Nucleus accumbens (tissue), 56 donors: ENCODE measurements at places on chromosomes 12 and 14.

GRCh38 chr14:27145170-27145569, 547.3 kb upstream of the NOVA1 start:
- no peak for DNase-seq

DNA sequence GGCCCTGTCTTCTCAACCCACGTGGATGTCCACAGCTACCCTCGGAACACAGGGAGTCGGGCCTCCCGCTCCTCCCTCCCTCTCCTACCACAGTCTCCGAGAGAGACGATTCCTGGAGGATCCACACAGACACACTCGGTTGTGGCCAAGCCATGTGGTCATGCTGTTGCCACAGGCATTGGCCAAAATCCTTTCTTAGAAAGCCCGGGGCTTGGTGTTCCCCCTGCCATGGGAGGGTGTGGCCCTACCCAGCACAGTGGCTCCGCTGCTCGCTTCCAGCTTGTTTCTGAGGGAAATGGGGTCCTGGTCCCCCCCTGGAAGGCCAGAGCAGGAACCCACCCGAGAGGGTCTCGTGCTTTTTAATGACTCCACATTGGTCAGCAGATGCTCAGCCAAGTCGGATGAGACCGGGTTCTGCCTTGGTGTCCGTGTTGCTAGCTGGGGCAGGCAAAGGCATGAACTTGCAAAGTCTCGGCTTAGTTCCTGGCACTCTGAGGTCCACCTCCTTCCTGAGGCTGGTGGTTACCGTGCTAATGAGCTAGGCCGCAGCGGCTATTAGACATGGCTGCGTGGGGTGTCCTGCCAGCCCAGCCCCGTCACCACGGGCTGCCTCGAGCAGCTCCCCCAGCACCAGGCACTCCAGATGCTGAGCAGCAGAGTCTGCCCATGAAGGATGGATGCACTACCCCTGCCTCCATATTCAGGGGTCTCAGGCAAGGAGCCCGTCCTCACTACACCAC, 46.8 kb upstream of the MEG3 start:
- no peak for DNase-seq

DNA sequence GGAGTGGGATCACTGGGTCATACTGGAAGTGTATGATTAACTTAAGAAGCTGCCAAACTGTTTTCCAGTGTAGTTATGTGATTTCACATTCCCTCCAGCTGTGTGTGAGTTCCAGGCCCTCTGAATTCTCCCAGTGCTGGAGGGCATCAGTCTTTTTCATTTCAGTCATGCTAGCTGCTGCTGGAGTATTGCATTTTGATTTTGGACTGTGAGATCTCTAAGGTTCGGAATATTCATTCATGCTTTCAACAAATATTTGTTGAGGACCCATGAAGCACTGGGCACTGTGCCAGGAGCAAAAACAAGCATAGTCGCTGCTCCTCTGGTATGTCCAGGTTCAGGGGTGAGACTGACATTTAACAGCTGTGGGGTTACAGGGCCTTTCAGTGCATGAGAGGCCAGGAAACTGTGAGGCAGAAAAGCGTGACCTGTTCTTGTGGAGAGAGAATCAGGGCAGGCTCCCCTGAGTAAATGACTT, 133.2 kb downstream of the SCARB1 start:
- no peak for DNase-seq

DNA sequence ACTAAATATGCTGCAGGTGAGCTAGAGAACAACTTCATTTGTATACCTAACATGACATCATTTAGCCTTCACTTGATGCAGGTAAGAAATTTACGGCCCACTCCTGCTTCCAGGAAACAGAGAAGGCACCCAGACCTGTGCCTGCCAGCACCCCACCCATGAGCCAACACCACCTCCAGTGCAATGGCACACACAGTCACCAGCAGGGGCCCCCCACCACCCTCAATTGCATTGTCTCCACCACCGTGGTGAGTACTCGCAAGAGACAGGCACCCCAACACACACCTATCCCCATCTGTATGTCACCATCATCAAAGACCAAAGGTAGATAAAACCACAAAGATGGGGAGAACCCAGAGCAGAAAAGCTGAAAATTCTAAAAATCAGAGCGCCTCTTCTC, 107.6 kb downstream of the KLHL28 start:
- no peak for DNase-seq

DNA sequence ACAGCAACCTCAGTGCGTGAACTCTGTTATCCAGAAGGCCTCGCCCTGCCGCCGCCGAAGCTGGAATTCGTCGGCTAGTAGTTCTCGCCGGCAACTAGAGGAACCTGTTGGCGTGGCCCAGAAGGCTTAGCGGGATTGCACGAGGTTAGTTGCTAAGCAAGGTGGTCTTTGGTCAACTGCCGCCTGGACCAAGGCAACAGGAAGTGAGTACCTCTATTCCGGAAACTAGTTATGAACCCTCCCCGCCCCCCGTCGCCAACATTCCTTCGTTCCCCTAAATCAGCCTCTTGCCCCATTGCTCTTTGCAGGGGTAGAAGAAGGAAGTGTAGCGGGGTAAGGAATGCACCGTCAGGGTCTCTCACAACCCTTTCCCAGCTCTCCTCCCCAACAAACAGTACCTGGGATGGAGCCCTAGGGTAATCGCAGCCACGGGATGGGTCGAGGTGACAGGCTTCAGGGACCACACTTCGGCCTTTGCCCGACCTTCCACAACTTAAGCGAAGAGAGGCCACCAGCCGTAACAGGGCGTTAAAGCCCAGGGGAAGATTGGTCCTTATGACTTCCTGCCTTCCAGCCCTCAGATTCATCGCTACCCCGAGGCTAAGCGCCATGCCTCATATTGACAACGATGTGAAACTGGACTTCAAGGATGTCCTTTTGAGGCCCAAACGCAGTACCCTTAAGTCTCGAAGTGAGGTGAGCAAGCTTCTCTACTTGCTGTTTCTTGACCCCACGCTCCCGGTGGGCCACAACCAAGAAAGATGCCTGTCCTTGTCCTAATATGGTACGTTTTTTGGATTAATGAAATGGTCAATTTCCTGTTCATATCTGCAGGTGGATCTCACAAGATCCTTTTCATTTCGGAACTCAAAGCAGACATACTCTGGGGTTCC, at the start of gene GMPR2:
GMPR2 (plus strand) TSS at position 285 of the 893 bp plus-strand sequence; CDS start at position 610, 325 bp downstream.
- DNase-seq, result peak; percentile 90

DNA sequence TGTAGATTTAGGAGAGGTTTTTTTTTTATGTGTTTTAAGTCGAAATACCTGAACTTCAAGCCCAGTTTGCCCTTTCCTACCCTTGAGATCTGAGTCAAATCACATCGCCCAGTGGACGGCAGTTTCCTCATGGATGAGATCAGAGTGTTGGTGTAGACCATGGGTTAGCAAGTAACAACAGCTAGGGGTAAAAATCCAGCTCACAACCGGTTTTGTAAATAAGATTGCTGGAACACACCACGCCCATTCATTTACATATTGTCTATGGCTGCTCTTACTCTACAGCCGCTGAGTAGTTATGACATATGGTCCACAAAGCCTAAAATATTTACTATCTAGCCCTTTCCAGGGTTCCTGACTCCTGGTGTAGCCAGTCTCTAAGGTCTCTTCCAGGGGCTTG, 158.5 kb upstream of the PLEKHG7 start:
- no peak for DNase-seq

DNA sequence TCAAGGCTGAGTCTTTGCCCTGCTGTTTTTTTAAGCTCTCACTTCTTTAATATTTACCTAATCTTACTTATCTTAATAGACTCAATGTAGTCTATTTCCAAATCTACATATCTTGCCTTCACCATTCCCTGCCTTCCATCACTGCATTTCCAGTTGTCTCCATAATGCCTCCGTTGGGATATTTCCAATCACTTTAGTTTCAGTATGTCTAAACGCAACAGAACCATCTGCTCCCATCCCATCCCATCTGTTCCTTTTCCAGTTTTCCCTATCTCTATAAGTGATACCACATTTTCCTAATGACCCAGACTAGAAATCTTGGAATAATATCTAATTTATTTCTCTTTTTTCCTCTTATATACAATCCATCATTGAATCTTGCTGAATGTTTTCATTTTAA, 15.1 kb upstream of the CCDC198 start:
- DNase-seq, result no peak

- no peak for DNase-seq
These were observed 1.4 kb upstream of the AP4S1 start for GRCh38 chr14:31024010-31024480.

- peak; percentile 69 for DNase-seq
These were observed 7.3 kb upstream of the KIF26A start for GRCh38 chr14:104130974-104131651.

GRCh38 chr12:46983959-46984841, 95.2 kb upstream of the PCED1B start:
- DNase-seq, result no peak
